Epithelial cell of prostate (primary cell): ENCODE measurements at places on chromosomes 3 and 15.

- no peak for DNase-seq
Measured at GRCh38 chr3:98977520-98977919, 76.0 kb upstream of the DCBLD2 start.

- no peak for DNase-seq
Measured at GRCh38 chr3:171991166-171991565, 48.2 kb upstream of the FNDC3B start.

GRCh38 chr15:92693691-92694331 lies 38.2 kb upstream of the FAM174B start:
- DNase-seq = no peak

DNA sequence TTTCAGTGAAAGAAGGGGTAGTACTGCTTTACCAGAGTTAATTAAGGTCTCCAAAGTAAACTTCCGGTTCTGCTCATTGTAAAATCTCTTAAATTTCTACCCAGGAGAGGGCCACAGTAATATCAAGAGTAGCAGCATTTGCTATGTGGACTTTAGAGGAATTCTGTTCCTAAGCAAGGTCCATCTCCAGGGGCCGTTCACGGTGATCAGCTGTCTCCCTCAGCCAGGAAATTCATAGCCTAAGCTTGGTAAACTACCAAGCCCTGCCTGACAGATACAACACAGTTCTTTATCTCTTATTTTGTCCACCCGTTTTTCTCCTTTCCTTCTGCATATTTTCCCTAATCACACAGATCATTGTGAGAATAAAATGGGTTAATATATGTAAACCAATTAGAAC lies 2.3 kb downstream of the DUT start:
- DNase-seq = no peak

- no peak for DNase-seq
Measured at GRCh38 chr15:90744759-90745402, 27.7 kb downstream of the BLM start.

DNA sequence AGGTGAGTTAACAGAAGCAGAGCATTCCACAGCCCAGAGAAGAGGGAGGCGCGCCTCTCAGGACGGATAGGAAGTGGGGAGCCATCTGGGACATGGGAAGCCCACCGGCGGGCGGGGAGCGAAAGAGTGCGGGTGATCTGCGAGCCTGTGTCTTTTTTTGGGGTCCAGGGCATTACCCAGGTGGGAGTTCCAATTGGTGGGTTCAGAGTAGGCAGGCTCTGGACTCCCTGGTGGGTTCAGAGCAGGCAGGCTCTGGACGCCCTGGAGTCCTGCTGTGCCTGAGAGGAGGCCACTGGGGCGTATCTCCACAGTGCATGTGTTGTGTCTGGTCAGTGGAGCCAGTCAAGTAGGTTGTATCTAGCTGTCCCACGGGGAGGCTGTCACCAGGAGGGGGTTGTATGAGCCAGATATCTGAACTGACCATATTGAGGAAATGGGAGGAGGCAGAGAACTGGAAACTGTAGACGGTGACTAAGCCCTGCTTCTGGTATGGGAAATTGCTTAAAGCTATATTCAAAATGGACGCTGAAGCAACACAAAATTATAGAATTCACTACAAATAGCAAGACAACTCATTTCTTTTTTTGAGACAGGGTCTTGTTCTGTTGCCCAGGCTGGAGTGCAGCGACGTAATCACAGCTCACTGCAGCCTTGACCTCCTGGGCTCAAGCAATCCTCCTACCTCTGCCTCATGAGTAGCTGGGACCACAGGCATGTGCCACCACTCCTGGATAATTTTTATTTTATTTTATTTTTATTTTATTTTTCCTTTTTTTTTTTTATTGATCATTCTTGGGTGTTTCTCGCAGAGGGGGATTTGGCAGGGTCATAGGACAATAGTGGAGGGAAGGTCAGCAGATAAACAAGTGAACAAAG lies 34.5 kb upstream of the CHST2 start:
- DNase-seq = no peak

- no peak for DNase-seq
Measured at GRCh38 chr15:79440355-79440908, 8.3 kb downstream of the MINAR1 start.

DNA sequence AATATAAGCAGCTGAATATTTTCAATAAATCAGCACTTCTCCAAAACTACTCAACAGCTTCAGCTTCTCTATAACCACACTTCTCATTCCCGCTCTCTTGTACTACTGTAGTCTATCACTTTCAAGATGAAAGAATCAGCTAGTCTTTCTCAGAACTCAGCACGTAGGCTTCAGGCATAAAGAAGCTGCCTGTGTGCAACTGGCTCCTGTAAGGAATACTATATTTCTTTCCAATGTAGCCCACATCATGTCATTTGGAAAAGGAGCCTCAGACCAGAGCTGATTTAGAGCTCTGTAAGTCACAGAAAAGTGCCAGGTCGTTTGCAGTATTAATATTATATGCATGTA lies 62.3 kb downstream of the FMN1 start:
- no peak for DNase-seq

DNA sequence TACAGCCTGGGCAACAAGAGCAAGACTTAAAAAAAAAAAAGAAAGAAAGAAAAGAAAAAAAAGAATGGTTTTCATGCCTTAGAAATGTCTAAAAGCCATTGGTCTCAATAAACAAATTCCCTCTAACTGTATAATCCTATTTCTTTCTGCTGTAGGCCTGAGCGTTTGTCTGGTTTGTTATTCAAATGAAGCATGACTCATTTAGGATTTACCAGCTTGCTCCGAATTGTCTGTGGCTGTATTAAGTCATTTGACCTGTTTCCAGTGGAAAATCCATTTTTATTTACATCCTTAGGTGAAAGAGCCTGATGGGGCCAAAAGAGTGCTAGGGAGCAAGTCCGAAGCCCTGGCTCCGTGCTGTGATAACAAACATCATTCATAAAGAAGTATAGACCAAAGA lies 73.8 kb downstream of the BDH1 start:
- DNase-seq = no peak

DNA sequence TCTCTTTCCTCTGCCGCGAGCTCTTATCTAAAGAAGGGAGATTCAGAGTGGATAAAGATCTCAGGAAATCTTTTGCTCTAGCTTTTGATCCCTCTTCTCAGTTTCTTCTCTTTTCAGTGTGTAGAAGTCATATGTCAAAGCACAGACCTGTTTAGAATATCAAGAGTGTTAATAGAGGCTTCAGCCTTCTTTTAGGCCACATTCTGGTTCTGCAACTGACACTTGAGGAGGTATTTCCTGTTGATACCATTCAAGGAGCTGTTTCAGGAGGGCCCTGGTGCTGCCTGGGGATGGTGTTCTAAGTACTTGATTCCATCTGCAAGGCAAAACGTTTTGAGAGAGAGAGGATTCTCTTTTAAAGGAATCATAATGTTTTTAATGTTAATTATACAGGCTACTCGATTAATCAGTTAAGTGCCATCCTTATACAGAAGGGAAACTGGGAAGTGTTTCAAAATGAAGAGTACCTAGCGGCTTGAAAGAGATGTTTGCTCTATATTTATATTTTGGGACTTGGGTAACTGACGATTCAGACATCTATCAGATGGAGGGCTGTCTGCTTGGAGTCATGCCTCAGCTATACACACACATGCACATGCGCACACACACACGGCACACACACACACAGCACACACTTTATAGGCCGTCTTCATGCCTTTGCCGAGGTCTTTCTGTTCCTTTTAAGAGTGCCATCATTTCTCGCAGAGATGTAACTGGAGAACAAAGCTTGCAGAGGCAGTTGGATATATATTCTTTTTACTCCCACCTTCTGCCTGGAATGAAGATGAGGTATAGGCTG lies 313.9 kb downstream of the PTPRG start:
- no peak for DNase-seq

- DNase-seq = peak; percentile 89
Measured at GRCh38 chr15:34246276-34246976, 21.6 kb downstream of the EMC4 start.

GRCh38 chr3:143535994-143536784 lies 312.1 kb downstream of the SLC9A9 start:
- DNase-seq = no peak

GRCh38 chr15:64515196-64515595 lies 54.8 kb downstream of the ZNF609 start:
- no peak for DNase-seq

DNA sequence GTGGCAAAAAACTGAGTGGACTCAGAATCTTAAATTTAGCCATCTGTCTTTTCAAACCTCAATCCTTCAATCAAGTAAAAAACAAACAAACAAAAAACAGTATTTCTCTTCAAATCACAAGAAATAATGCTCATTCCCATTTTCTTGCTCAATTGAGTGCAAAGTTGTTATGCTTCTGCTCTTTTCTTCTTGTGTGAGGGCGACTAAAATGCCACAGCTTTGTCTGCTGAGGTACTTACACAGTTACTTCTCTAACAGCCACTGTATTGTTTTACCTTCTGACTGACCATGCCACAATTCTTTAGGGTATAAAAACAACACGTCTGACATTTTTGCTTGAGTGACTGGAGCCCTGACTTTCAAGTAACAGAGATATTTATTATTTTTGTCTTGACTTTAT lies 617.4 kb downstream of the NAALADL2 start:
- no peak for DNase-seq

- no peak for DNase-seq
Measured at GRCh38 chr15:62591842-62592838, 427.1 kb upstream of the C2CD4B start.

GRCh38 chr15:60875681-60876080 lies 353.4 kb downstream of the RORA start:
- DNase-seq = no peak

DNA sequence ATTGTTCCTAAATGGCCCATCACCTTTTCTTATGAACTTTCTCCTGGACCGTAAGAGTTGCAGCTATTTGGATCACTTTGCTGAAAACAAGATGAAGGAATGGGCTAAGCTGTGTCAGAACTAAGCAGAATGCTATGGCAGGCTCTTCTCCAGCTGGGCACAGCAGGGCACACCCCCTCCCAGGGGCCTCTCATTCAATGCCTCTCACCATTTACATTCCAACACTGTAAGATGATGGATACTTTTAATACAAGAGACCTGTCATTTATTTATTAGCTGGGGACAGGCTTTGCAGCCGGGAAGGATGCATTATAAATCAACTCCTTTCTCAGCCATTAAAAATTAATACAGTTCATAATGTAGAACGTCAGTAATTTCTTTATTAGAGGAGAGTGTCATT lies 240.1 kb downstream of the NTRK3 start:
- no peak for DNase-seq

DNA sequence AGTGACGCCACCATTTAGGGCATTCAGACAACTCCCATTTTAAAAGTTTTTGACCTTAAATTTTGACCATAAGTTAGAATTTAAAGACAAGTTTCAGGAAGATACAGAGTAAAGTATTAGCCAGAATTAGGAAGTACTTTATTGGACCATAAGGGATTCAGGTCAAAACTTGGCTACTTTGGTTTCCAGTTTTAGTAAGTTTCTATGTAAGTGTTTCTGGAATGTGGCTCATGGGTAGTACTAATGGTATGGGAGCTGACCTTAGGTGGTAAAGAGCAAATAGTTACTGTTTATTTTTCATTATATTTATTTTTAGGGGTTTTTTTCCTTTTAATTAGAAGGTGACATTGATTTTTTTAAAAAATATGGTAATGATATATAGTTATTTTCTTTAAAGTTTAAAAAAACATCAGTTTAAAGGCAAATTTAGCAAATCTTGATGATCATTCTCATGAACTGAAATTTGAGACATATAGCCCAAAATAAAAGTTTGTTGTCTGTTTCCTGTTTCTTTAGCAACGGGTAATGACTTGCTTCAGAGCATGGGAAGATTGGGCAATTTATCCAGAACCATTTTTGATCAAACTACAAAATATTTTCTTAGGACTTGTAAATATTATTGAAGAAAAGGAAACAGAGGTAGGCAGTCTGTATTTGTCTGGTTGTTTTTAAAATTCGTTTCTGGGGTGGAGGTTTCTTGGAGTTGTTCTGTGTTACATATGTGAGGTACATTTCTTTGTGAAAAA lies 34.3 kb downstream of the U2SURP start:
- no peak for DNase-seq

DNA sequence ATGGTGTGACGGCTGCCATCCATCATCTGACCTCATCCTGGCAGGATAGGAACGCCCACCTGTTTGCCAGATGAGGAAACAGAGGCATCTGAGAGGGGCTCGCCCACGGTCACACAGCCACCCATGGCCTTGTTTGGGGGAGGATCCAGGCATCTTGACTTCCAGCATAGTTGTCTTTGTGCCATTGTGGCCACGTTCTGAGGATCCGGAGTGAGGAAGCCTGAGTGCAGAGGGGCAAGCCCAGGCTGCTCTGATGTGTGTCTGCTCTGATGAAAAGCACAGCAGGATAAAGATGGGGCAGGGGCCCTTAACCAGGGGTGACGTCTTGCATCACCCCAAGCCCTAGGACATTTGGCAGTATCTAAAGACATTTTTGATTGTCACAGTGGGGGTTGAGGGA lies 58.7 kb downstream of the FGD5 start:
- DNase-seq = no peak

- DNase-seq = no peak
Measured at GRCh38 chr3:157810924-157811718, 295.1 kb downstream of the SHOX2 start.

DNA sequence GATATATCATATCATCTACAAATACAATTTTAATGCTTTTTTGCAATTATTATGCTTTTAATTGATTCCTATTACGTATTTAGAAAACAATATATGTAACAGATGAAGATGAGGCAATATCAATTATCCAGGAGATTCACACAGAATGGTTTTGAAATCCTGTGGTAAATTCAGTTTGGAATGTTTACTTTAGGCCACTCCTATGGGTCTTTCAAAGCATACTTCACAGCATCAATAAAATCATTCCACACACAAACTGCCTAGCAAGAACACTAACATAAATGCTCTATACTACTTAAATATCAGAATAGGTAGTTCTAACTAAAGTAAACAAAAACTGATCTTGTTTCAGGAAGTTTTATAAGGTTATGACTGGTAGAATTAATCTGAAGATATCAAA lies 90.5 kb downstream of the FAM227B start:
- no peak for DNase-seq

DNA sequence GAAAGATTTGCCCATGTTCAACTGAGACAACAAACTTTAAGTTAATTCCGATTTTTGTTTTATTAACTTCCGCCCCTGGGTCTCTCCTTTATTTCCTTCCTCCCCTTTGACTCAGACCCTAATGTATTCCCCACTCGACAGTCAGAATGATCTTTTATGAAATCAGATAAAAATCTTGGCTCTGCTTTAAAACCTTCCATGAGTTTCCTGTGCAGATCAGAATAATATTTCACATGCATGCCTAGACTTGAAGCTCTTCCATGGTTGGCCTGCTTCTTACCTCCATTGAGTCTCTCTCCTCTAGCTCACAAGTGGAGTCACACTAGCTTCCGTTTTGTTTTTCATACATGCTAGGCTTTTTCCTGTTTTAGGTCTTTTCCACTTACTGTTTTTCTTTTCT lies 116.8 kb upstream of the SPATA16 start:
- no peak for DNase-seq

- DNase-seq = no peak
Measured at GRCh38 chr3:181687731-181688130, 24.0 kb upstream of the SOX2 start.
